Activated CD4-positive, alpha-beta T cell treated with anti-CD3 and anti-CD28 coated beads, Interleukin-2, amount 10 ng/mL, durations not matched to agents 24 days and 14 days (primary cell): ENCODE measurements at places on chromosomes 5 and 9.

DNA sequence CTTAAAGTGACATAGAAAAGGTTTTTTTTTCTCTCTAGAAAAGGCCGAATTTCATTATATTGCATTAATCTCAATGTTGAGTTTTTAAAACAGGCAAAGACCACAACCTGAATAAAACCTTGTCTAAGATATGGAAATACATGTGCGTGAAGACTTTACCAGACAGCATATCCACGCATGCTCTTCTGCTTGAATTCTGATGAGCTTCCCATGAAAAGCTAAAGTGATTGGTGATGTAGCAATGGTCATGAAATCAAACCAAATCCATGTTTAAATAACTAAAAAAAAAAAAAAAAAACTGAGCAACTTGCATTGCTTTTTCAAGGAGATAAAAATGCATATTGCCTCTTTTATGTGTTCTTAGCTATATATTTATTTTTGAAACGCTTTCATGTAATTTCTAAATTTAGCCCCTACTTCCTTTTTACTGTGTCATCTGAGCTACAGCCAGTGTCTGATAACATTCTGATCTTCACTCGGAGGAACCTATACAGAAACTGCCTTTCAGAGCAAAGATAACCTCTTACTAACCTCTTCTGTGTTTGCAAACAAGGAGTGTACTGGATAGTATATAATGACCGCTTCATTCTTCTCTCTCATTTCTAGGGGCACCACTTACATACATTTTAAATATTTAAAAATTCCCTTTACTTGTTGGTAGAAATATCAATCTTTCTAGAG, 179.1 kb upstream of the GNA14 start:
- H3K4me3 ChIP-seq: peak overlapping the region; percentile 36
- peaks cover 8% of the 10 kb centered on the region for H3K36me3 ChIP-seq
- DNase-seq: no peak
- peaks cover 8% of the 10 kb centered on the region for H3K4me1 ChIP-seq
- peak overlapping the region; percentile 14 for H3K27ac ChIP-seq

- no peaks in the 10 kb centered on the region for H3K36me3 ChIP-seq
- DNase-seq: no peak
- H3K27ac ChIP-seq: no peak overlapping the region
- H3K4me1 ChIP-seq: no peaks in the 10 kb centered on the region
Observed at GRCh38 chr5:145903867-145904266, 31.1 kb upstream of the GRXCR2 start.

GRCh38 chr5:74624931-74625505, 15.5 kb downstream of the ENC1 start:
- peaks cover 8% of the 10 kb centered on the region for H3K4me1 ChIP-seq
- no peak overlapping the region for H3K4me3 ChIP-seq
- no peak overlapping the region for H3K27ac ChIP-seq
- peaks cover 33% of the 10 kb centered on the region for H3K27me3 ChIP-seq

DNA sequence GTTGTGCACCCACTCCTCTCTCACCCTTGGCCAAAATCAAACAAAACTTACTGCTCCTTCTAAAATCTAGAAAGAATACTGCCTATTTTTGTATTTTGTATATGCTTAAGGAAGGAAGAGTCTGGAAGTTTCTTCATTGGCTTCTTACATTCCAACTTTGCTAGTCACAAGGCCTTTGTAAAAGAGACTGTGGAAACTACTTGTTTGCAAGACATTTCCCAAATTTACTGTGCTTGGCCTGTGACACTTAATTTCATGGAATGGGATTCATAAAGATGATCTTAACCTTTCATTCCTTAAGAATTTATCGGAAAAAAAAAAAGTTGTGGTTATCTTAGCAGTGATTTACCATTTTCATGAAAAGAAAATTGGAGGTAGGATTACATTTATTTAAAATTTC, 208.9 kb downstream of the VPS13A start:
- no peak overlapping the region for H3K27ac ChIP-seq
- no peaks in the 10 kb centered on the region for H3K27me3 ChIP-seq
- no peak overlapping the region for H3K4me3 ChIP-seq
- no peaks in the 10 kb centered on the region for H3K4me1 ChIP-seq

- H3K4me3 ChIP-seq: no peak overlapping the region
- H3K27ac ChIP-seq: no peak overlapping the region
- no peaks in the 10 kb centered on the region for H3K4me1 ChIP-seq
Observed at GRCh38 chr5:150583541-150584225, 56.8 kb upstream of the SYNPO start.

DNA sequence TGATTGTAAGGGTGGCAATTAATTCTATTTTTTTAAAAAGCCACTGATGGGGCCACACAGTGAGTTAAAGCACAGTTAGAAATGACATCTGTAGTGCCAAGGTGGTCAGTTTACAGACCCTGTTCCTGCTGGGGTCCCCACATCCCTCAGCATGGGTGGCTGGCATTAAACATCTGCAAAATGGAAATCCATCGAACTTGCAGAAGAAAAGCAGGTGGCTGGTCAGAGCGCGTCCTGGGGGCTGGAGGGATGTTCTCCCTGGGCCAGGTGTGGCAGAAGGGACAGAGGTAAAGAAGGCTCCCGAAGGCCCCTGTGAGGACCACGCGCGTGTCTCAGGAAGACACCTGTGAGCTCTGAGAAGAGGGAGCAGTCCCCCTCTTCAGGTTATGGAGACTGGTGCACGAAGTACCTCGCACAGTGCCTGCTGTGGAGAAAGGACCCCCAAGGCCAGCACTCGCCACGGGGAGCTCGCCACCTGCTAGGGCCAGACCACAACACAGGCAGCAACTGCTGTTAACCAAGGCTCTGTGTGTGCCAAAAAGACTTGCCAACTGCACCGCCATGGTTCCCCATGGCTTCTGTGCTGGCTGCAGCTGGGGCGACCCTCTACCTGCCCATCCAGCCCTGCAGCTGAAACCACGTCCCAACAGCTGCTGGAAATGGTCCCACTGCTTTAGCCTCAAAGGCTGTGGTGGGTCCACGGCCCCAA, 65.2 kb downstream of the RASGEF1C start:
- H3K4me1 ChIP-seq: no peaks in the 10 kb centered on the region
- no peak overlapping the region for H3K4me3 ChIP-seq
- H3K36me3 ChIP-seq: no peaks in the 10 kb centered on the region
- H3K27me3 ChIP-seq: peaks cover 11% of the 10 kb centered on the region
- peak; percentile 44 for DNase-seq

- H3K36me3 ChIP-seq: no peaks in the 10 kb centered on the region
- H3K4me3 ChIP-seq: peak overlapping the region; percentile 40
- H3K4me1 ChIP-seq: peaks cover 19% of the 10 kb centered on the region
- DNase-seq: no peak
- H3K27ac ChIP-seq: no peak overlapping the region
Observed at GRCh38 chr9:22208846-22209585, 199.9 kb upstream of the CDKN2B start.
